ENCODE measurements at places on chromosomes 7 and 10.

DNA sequence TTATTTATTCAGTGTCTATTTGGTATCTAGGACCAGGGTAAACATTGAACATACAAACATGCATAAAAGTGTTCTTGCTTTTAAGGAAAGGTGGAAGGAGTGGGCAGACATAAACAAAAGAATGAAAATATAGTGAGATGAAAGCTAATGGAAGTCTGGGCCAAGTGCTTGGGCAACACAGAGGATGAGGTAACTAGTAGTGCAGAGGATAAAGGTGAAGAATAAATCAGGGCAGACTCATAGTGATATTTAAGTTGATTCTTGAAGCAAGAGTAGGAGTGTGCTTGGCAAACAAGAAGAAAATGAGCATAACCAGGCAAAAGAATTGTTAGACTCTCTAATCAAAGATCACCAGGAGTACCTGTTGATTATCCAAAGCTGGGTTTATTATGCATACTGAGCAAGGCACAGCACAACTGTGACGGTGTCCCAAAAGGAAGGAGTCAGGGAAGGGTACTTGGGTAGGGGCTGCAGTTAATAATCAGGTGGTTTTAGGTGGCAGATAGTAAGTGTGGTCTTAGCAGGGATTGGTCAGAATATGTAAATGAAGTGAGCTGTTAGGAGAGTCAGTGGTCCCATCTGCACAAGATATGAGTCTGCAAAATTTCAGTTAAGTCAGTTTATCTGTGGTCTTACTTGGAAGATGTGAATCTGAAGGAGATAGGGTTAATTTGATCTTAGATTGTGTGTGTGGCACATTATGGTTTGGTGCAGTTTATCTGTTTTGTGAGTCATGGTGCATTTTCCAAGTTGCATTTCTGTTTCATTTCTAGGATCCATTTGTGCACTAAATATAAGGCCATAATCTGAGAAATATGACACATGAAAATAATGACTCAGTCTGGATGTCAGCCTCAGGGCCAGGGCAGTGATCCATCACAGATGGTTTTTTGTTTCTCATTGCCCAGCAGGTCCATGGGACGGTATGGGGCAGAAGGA is 30.6 kb upstream of the TAX1BP1 start:
- no peak for DNase-seq

GRCh38 chr7:11910253-11910652 is 78.3 kb upstream of the THSD7A start:
- DNase-seq, result no peak

DNA sequence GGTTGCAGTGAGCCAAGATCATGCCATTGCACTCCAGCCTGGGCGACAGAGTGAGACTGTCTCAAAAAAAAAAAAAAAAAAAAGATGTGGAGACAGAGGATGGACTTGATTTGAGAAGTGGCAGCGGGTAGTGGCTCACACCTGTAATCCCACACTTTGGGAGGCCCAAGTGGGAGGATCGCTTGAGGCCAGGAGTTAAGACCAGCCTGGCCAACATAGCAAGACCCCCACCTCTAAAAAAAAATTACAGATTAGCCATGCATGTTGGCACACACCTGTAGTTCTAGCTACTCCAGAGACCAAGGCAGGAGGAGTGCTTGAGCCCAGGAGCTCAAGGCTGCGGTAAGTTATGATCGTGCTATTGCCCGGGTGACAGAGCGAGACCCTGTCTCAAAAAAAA is 24.3 kb upstream of the ASCC1 start:
- no peak for DNase-seq

GRCh38 chr10:73908853-73909539 is 1.9 kb upstream of the PLAU start:
- no peak for DNase-seq

DNA sequence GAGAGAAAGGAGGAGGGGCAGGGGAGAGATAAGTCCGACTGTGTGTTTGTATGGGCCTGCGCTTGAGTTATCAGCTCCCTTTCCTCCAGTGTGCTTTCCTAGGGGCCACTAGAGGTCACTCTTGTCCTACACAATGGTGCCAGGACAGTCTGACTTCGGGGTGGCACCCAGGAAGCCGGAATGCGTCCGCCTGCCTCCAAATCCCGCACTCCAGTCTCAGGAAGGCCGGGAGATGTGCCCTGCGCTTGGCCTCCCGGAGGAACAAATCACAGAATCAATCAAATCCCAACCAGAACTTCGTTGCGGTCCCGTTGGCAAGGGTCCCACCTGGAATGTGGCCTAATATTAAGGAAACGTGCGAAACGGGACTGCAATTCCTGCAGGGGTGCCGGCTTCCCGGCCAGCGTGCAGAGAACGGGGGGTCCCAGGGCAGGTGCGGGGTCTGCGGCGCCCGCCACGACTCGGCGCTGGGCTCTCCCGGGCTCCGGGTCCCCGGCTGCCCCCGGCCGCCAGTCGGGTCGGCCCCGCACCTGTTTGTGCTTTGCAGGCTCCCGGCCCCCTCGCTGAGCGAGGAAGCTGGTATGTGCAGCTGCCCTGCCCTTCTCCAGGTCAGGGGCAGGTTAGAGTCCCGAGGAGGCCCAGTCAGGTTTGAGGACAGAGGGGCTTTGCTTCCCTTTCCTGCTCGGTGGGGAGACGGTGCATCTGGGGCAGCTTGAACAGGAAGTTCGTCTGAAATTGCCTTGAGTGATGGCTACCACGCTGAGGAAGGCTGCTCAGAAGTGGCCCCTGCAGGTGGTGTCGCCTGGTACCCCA is 21.0 kb upstream of the HPS1 start:
- peak; percentile 35 for DNase-seq

DNA sequence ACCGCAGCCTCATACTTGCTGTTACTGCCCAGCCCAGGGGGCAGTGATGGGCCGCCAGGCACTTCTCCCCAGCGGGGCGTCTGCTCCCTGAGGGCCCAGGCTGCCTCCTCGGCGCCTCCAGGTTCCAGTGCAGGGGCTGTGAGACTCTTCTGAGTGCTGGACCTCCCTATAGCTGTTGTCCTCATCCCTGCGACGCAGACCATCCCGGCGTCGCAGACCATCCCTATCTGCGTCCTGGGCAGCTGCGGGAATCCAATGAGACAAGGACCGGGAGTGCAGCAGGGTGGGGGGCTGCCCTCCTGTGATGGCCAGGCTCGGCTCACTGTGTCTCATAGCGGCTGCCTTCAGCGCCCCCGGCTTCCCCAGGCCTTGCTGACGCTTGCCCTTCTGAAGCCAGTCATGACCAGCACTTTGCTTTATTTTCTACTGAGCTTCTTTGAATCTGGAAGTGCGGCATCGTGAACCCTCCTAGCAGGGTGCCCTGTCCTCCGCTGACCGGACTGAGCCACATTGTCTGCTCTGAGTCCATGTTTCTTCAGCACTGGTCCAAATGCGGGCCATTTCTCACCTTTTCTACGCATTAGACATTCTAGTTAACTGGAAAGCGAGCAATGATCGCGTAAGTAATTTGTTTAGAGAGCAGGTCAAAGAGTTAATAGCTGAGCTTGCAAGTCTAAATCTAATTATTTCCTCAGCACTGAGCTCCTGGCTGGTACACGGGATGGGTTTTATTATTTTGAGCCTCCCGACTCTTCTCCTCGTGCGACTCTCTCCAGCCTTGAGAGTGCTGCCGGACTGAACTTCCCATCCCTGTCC is 339.5 kb downstream of the WDR37 start:
- DNase-seq, result no peak

DNA sequence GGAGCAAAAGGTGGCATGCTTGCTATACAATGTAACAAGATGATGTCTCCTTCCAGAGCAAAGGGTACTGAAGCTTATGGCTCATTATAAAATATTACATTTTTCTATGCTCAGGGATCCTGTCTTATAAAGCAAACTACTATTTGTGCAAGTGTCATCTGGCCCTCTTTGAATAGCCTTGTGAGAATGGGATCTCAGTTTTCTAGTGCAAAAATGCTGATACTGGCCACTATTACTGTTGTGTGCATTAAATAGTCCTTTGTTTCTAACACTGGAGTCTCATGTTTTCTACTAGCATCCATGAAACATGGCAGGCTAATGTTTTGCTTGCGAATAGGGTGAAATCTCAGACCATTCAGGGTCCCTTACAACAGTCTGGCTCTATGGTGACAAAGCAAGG is 823.0 kb downstream of the REEP3 start:
- no peak for DNase-seq
